ENCODE measurements at places on chromosomes 7 and 10.
A peak's percentile ranks its signal among the peaks of the same experiment; 100 is the strongest.

DNA sequence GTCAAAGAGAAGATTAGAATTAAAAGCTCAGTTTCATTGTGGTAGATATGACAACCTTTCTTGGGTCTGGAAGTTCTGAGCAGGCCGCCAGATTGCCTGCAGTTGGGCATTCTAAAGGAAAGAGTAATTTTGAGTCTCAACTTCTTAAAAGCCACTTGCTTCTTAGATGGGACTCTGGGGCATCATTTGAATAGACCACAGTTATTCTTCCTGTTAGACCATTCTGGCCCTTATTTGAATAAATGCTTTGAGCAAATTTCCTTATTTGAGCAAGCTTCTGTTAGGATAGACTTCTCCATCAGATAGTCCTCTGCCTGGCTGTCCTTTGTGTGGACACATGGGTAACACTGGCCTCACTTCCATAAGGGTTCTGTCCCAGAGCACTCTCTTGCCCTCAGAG lies 40.2 kb downstream of the SND1 start:
- DNase-seq, result no peak

GRCh38 chr7:1479287-1479686 lies 20.0 kb upstream of the MICALL2 start:
- no peak for DNase-seq

- DNase-seq, result no peak
These were observed 114.0 kb upstream of the RET start for GRCh38 chr10:42962902-42963231.

- DNase-seq, result no peak
These were observed 12.3 kb downstream of the UPP1 start for GRCh38 chr7:48101352-48101751.

DNA sequence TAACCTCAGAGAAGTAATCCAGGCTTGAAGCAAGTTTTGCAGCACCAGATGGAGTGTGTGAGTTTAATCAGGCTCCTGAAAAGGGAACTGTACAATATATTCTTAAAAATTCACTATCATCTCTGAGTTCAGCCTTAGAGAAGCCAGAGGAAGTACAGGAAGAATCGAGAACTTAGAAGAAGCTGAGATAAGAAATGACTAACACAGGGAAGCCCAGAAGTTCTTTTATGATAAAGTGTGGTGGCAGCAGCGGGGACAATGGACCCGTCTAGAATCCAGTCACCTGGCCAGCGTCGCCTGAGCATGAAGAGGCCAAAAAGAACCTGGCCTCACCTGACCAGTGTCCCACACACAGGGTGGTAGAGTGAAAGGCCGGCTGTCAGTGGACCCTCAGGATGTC lies 161.0 kb downstream of the USP6NL start:
- DNase-seq, result no peak

DNA sequence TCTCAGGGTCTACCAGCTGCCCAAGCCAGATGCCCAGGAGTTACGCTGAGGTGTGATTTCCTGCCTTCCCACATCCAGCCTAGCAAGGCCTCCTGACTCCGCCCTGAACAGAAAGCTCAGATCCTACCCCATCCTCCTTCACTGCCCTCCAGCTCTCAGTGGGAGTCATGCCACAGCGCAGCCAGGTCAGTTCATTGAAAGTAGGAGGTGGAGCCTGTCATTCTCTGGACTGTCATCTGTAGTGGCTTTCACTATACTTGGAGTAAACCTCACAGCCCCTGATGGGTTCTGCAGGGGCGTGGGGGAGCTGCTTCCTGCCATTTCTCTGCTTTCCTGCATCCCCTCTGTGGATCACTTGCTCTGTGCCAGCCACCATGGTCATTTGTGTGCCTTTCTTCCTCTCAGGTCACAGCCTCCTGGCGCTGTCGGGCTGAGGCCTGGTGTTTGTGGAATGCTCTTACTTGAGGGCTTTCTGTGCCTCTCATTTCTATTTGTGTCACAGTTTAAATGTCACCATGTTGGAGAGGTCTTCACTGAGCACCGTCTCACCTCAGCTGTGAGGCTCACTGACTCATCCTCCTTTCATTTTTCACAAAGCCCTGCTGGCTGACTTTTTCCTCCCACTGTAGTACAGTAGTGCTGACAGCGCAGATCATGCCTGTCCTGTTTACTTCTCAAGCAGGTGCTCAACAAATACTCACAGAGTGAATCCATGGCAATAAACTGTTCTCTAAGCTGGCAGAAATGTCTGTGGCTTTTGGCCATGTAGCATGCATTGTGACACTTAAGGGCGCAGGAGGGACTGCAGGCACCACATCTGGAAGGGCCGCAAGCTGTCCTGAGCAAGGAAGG lies 61.0 kb upstream of the TMEM248 start:
- DNase-seq, result no peak

- no peak for DNase-seq
These were observed 17.4 kb downstream of the RBP3 start for GRCh38 chr10:47365431-47366180.

DNA sequence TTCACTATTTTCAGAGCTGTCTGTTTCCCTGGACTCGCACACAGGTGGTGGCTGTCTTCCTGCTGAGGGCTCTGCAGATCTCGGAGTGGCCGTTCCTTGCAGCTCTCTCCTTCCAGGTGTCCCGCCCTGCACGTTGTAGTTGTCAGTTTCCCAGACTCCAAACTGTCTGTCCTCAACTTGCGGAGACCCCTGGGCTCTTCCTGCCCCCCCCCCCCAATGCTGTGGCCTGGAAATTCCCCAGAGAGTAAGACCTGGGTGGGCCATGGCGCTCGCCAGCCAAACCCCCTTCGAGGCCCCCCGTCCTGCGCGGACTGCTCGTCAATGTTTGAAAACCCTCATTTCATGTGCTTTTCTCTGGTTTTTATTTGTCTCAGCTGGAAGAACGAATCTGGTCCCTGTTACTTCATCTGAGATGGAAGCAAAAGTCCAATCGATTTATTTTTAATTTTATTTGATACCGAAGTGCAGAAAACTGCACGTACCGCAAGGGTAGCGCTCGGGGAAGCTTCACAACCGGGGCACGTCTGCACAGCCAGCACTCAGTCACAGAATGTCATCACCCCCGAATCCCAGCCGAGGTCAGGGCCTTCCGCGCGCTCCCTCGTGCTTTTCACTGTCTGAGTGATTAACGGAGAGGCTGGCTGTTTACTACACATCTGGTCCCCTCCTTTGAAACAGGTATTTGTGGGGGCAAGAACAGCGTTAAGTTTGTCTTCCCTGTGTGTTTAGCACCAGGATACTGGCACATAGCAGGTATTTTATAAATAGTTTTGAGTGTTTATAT lies 46.4 kb upstream of the NKX6-2 start:
- no peak for DNase-seq

DNA sequence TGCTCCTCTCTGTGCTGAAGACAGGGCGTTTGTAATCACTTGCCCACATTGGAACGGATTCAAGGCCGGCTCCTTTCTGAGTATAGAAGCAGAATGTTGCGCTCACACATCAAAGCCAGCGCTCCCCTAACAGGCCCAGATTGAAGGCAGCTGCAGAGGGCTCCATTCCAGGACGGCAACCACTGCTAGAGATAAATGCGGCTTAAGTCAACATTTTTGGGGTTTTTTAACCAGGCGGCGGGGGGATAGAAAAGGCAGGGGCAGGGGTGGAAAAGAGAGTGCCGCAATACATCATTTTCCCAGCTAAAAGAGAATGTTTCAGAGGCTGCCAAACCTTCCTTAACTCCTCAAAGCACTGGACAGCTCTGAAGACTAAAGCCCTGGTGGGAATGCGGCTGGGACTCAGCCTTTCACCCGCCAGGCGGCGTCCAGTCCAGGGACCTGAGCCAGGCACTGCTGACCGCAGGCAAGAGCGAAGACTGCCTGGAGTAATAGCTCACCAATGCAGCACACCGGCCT lies 189.6 kb downstream of the TNS3 start:
- DNase-seq, result peak; percentile 30

GRCh38 chr10:53315709-53316108 lies 543.1 kb upstream of the MBL2 start:
- DNase-seq, result no peak

GRCh38 chr10:77179015-77179695 lies 458.5 kb downstream of the KCNMA1 start:
- no peak for DNase-seq

DNA sequence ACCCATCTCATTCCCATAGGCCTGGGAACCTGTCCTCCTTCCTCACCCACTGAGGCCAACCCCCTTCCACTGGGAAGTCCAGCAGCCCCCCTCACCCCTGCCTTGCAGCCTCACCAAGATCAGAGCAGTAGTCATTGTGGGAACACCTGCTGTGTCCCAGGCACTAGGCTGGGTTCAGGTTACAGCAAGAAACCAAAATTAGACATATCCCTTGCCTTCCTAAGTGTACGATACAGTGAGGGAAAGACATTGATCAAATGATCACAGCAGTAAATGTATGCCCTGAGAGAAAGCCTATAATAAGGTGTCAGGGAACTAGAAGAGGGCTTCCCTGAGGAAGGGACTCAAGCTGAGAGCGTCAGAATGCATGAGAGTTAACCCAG lies 17.0 kb upstream of the C10orf105 start:
- no peak for DNase-seq

Measured in NCI-H1694 (cell line).